ENCODE measurements at places on chromosomes 11 and 22.
A peak's percentile ranks its signal among the peaks of the same experiment; 100 is the strongest.

DNA sequence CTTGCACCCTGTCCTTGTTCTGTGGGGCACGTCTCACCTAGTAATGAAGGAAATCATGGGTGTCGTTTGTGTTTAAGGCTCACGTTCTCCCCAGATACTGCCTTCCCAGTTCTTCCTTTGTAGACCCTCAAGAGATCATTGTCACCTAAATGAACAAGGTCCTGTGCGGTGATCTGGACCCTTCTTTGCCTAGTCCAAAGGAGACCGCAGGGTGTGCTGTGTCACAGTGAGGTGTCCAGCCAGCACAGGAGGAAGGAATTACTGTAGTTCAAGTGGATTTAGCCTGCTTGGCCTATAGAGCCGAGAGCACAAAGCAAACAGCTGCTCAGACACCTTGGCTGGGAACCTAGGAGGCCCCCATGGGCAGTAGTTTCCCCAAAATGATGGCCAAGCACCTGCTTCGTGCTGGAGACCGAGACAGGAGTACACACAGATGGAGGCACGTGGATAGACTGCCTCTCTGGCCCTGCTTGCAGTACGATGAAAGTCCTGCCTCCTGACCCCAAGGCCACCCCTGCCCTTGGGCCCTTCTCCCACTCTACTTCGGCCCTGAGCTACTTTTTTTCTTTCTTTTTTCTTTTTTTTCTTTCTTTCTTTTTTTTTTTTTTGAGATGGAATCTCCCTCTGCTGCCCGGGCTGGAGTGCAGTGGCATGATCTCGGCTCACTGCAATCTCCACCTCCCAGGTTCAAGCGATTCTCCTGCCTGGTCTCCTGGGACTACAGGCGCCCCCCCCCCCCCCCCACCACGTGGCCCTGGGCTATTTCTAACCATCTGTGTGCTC, 19.4 kb upstream of the PPFIA1 start:
- no peak for DNase-seq

DNA sequence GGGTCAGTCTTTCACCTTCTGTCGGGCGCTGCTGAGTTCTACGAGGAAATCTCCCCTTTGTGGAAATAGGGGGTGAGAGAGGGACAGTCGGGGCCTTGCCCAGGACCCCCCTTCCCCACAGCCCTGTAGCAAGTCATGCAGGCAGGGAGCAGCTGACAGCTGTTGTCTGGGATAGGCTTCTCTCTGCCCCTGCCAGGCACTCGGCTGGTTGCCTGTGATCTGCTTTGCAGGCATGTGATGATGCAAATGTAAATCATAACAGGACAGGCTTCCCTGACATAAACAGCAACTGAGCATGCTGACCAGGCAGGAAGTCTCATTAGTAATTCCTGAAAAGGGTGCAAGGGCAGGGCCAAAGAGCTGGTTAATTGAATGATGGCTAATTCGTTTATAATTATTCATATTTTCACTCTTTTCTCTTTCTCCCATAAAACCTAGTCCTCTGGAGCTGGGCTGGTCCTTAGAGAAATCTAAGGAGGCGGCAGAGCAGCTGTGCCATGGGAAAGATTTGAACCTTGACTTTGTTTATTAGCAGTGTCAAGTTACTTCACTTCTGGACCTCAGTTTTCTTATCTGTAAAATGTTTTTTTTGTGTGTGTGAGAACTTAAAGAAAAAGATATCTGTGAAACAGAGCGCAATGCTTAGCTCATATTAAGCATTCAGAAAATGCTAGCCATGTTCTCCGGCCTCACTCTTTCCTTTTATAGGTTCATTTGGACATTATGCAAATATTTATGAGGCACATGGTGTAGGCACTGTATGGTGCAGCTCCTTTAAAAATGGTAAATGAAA, 129.7 kb downstream of the LDLRAD3 start:
- DNase-seq, result no peak

DNA sequence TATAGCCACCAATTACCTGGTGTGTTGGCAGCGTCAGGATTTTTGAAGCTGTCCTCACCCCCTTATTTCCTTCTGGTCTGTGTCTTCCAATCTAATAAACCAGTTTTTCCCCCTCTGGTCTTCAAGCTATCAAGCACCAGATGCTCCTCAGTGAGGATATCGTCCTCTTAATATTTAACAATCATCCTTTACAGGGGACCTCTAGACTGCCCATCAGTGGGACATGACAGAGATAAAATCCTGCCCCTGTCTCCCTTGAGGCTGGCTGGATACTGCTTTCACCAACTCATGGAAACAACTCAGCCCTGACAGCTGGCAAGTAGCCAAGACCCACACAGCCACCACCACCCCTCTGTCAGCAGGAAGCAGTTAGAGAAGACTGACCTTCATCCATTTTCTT, 421.0 kb upstream of the API5 start:
- no peak for DNase-seq

GRCh38 chr11:134034496-134035381, 34.1 kb upstream of the JAM3 start:
- no peak for DNase-seq

- DNase-seq, result no peak
These were observed 802.0 kb downstream of the DLG2 start for GRCh38 chr11:84825106-84825660.

DNA sequence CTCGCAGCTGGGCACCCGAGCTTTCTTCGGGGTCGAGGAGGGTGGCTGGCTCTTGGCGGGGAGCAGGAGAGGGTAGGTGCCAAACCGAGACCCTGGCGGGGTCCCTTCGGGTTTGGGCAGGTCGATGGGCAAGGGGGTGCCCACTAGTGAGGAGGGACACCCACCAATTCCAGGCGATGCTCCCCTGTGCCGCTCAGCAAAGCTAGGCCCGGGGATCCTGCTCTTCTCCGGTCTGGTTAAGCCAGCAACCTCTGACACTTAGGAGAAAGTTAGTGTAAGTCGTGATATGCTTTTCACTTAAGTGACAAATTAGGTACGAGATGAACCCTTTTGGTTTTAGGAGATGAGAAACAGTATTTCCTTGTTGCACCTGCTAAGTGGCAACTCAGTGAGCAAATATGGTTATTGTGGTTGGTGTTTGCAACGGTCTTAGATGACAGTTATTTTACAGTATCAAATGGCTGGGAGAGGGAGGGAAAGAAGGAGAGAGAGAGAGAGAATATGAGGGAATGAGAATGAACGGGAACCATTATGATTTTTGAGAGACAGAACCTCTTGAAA, 565 bp downstream of the NUCB2 start:
- no peak for DNase-seq

DNA sequence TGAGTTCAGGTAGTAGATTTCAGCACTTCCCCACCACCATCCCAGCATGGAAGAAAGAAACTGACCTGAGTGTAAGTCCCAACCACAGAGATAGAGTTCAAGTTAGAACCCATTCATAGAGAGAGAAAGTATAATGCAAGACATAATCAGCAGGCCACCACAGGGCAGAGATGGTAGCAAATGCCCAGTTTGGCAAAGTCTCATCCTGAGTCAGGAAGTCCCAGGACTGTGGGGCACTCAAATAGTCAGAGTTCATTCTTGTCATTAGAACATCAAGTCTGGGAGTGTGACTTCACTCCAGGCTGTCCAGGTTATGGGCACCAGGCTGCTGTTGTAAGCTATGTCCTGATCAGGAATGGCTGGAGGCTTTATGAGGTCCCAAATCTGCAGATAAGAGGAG, 72.0 kb upstream of the USP47 start:
- no peak for DNase-seq

- DNase-seq, result no peak
These were observed 67.0 kb upstream of the AMPD3 start for GRCh38 chr11:10388101-10388500.

GRCh38 chr22:46073683-46074504, 76.4 kb upstream of the PPARA start:
- DNase-seq, result no peak

- DNase-seq, result no peak
These were observed 619 bp downstream of the MSANTD2 start for GRCh38 chr11:124799348-124800225.

- DNase-seq, result no peak
These were observed 54.0 kb upstream of the SEZ6L start for GRCh38 chr22:26115266-26115665.

DNA sequence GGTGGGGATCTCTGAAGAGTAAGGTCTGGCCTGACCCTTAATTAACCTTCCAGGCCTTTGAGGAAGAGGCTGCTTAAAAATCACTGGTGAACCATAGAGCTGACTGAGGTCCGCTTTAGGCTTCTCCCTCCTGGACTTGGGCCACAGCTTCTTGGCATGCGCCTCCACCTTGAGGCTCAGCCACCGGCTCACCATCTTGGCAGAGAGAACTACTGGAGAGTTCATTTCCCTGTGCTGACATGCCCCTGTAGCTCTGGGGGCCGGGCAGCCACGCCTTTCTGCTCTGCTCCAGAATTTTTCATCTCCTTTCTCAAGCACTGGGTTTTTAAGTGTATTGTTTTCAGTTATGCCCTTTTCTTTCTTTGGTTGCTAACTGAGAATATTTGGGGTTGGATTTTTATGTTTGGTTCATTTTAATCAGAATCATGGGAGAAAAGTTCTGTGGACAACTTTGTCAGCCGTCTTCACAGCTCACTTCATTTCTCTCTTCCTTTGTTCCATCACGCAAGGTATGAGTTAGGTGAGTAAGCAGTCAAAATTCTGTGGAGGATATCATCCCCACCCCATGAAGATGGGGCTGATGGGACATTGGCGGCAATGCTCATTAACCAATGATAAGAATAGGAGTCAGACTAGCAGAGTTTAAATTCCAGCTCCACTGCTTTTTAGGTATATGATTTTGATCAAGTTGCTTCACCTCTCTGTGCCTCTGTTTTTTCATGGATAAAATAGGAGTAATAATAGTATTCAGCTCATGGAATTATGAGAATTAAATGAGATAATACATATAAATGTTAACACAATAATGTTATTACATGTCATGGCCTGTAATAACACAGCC, 103.9 kb downstream of the DBX1 start:
- DNase-seq, result no peak

DNA sequence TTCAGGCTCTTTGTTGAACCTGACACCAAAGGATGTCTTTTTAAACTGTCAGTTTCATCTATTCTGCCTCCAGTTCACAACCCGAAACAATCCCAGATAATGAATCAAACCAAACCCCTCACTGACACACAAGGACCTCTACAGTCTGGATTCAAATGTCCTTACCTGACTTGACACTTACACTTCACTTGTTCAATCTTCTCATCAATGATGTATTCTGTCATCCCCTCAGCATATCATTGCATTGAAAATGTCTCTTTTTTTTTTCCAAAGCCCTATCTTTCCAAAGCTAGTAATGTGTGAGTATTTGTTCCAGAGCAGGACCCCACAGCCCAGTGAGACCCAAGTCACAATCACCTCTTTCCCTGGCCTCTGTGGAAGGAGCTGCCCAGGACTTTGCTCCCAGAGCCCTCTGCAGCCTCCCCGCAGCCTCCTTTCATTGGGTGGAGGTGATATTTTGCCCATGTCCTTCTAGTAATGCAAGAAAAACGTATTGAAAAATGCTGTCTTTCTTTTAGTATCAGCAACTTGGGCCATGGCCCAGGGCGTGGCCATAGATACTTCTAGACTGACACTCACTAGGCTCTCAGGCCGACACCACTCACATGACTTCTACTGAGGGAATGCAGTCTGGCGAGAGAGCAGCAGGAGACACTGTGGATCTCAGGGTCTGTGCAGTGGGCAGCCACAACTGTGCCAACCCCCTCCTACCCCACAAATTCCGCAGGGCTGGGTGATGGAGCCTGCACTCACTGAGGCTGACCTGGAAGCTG, 18.2 kb downstream of the RFPL3 start:
- DNase-seq, result no peak

DNA sequence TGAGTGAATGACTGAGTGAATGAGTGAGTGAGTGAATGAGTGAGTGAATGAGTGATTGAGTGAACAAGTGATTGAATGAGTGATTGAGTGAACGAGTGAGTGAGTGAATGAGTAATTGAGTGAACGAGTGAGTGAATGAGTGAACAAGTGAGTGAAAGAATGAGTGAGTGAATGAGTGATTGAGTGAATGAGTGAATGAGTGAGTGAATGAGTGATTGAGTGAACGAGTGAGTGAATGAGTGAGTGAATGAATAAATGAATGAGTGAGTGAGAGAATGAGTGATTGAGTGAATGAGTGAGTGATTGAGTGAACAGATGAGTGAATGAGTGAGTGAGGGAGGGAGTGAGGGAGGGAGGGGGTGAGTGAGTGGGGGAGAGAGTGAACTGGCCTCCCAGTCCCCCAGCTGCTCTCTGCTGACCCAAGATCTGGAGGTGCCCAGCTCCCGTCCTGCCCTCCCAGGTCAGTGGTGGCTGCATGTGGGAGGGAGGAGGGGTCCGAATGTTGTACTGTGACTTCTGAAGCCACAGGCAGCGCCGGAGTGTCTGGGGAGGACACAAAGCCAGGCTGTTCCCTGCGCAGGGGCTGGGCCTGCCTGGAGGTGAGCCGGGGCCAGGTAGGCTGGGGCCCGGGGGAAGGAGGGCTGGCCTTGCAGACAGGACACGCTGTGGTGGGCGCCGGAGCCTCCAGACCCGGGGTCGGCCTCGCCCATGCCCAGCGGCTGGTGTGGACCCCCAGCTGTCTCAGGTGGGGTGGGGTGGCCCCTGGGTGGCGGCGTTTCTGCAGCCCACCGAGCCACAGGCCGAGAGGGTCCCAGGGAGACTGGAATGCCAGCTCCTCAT, 17.8 kb upstream of the PIM3 start:
- DNase-seq, result no peak

GRCh38 chr11:106178361-106178760, 100.9 kb downstream of the AASDHPPT start:
- DNase-seq, result no peak

DNA sequence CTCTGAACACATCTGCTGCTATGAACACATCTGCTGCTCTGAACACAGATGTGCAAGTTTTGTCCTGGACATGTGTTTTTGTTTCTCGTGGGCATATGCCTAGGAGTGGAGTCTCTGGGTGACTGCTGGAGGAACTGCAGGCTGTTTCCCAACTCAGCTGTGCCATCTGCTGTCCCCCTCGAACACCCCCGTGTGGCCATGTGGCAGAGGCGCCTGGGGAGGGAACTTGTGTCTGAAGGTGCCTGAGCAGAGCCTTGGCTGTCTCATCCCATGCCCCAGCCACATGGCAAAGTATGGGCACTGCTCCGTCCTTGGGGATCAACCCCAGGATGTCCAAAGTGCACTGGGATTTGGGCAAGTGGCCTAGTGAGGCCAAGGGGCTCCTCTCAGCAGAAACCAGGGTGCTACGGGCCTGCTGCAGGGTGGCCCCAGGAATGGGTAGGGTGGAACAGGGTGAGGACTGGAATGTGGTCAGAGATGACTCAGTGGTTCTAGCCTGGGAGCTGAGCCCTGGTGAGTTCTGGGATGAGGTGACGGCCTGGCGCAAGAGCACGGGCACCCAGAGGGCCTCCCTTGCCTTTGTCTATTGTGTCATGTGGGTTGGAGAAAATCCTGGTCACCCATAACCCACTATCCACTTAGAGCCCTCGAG, 14.7 kb downstream of the GATD1 start:
- DNase-seq, result peak; percentile 36
